ENCODE measurements at places on chromosomes 1 and 21.
A peak's percentile ranks its signal among the peaks of the same experiment; 100 is the strongest.

- DNase-seq = no peak
These were observed 199.1 kb downstream of the DYRK1A start for GRCh38 chr21:37565530-37566223.

GRCh38 chr1:245154429-245155271, at the start of gene KIF26B:
Gene KIF26B, plus strand, starts transcription at chr1:245154985. Its CDS starts 440 bp downstream, at chr1:245155425.
- DNase-seq = peak; percentile 54

- peak; percentile 26 for DNase-seq
These were observed 50.3 kb downstream of the CDC7 start for GRCh38 chr1:91550961-91551360.

DNA sequence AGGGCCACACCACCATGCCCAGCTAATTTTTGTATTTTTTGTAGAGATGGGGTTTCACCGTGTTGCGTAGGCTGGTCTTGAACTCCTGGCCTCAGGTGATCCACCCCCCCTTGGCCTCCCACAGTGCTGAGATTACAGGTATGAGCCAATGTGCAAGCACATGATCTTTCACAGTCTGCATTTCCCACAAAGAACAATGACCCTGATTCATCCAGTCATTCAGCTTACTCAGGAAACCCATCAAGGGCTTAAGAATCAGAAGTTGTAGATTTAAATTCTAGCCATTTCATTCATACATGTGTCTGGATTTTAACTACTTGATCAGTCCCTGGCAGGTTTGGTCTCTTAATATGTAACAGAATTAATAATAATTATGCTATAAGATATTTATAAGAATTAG, 2065.7 kb downstream of the MRPL39 start:
- no peak for DNase-seq

DNA sequence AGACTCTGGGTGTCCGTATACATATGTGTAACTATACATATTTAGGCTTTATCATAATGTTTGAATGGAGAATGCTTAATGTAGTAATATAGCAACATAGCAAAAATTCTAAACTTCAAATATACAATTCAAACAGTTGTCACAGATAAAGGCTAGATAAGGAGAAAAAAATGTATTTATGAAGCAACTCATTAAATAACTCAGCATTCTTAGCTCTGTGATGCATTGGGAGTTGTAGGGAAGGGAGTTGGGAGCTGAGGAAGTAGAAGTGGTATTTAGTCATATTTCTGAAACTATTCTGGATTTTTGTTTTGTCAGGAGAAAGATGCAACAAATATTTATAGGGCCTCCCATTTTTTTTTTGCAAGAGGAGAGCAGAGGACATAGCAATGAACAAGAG, 197.8 kb downstream of the PBX1 start:
- no peak for DNase-seq

DNA sequence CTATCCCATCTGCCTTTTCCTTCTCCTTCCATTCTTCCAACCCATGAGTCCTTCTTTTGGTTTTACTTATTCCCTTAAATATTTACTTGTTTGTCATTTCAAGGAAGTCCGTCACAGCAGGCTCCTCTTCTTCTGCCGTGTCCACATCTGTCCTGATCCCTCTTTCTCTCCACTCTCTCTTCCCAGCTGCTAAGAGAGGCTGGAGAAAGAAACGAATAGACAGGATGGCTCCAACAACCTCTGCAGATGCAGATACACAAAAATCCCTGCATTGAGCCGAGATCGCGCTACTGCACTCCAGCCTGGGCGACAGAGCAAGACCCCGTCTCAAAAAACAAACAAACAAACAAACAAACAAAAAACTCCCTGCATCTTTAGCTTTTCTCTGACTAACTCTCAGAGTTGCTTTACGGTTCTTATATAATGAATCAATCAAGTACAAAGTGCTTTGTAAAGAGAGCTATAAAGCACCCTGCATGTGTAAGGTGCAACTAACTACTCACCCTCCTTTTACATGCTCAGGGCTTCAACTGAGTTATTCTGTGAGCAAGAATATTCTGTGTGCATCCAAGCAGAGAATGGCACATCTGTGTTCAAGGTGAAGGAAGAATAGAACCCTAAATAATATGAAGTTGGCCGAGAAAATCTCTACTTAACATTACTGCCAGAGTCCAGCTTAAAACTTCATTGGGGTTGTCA, 3.8 kb upstream of the SAMD13 start:
- no peak for DNase-seq

- DNase-seq = no peak
These were observed 221.7 kb downstream of the C1orf94 start for GRCh38 chr1:34398241-34398915.

DNA sequence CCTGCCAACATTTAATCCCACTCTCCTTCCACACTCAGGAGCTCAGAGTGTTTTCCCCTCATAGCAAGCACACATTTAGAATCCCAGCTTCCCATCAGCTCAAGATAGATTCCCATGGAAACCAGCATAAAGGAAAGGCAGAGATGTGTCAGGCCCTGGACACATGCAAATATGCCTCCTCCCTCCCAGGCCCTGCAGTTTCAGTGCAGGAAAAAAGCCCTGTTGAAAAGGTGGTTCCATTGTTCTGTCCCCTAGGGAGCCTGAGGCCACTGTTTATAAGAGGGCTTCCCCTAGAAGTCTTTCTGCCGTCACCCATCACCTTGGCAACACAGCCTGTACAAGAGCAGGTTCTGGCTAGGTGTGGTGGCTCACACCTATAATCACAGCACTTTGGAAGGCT, 3.6 kb downstream of the CACNA1S start:
- DNase-seq = peak; percentile 17

- no peak for DNase-seq
These were observed 43.3 kb downstream of the NID1 start for GRCh38 chr1:236021424-236022135.

DNA sequence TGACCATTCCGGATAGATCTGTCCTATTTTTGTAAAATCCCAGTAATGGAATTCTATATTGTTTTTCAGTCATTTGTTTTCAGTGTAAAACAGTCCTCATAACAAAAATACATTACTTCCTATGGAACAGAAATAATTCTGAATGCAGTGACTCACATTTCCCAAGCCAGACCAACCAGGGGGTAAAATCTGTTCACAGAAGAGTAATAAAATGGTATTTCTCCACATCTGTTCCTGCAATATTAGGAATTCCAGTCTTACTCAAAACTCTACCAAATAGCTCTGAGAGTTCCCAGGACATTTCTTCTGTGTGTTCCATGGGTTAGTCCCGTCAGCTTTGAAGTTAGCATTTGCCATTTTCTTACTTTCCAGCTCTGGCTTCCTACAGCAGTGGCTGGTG, 2.6 kb upstream of the DDR2 start:
- no peak for DNase-seq

- DNase-seq = no peak
These were observed 105.9 kb downstream of the RGL1 start for GRCh38 chr1:183910845-183911244.

GRCh38 chr1:41365320-41365633, 4.0 kb downstream of the FOXO6 start:
- no peak for DNase-seq

GRCh38 chr1:24980836-24981630, 51.0 kb upstream of the RUNX3 start:
- no peak for DNase-seq

GRCh38 chr1:49351768-49352167, 575.1 kb upstream of the BEND5 start:
- DNase-seq = no peak

DNA sequence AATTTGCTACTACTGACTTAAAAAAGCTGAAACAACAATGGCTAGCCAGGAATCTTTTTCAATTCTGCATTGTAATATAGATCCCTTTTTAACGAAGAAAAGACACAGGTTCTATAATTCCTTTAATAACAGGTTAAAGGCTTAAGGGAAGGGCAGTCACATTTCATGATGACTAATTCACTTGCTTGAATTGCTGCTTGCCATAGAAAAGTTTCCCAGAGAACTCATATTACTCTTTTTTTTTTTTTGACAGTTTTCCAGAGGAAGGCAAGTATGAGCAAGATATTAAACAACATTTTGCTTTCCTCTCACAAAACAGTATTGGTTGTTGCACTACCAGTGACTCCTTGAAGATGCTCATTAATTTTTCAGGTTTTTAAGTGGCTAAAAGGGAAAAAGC, 60.9 kb downstream of the IL23R start:
- no peak for DNase-seq

DNA sequence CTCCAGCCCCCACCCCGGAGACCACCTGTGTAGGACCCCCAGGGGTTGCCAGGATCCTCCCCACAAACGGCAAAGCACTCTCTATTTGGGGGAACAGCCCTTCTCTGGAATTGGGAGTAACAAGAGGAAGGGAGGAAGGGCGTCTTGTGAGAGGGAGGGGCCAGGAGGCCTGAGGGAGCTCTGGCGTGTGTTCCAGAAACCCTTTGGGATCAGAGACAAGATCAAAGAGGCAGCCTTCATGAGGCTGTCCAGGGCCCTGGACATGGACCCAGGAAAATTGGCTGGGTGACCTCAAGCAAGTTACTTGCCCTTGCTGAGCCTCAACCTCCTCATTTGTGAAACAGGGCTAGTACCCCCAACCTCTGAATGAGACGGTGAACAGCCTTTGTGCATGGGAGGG, 18.1 kb upstream of the ECE1 start:
- DNase-seq = no peak

- no peak for DNase-seq
These were observed 1.6 kb downstream of the TMEM51 start for GRCh38 chr1:15155191-15155590.

DNA sequence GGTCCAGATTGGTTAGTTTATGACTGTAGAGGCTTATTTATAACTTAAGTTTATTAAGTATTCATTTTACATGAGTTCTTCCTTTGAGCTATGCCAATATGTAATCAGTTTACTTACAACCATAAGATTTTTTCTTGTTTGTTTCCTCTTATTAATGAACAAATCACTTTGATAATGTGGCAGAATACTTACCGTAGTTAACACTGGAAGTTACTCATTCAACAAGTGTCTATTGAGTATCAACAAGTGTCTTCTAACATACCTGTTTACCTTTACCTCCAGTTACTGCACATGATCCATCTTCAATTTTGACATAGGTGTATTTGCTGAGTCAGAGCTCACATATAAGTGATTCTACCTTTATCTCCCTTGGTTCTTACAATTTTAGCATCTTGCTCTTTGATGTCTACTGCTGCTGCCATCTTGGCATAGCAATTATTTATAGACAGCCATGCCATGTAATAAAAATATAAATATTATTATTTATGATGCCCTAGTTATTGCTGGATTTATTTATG, 205.7 kb downstream of the NCAM2 start:
- no peak for DNase-seq

- DNase-seq = no peak
These were observed 74.9 kb upstream of the CNIH3 start for GRCh38 chr1:224541072-224541790.

DNA sequence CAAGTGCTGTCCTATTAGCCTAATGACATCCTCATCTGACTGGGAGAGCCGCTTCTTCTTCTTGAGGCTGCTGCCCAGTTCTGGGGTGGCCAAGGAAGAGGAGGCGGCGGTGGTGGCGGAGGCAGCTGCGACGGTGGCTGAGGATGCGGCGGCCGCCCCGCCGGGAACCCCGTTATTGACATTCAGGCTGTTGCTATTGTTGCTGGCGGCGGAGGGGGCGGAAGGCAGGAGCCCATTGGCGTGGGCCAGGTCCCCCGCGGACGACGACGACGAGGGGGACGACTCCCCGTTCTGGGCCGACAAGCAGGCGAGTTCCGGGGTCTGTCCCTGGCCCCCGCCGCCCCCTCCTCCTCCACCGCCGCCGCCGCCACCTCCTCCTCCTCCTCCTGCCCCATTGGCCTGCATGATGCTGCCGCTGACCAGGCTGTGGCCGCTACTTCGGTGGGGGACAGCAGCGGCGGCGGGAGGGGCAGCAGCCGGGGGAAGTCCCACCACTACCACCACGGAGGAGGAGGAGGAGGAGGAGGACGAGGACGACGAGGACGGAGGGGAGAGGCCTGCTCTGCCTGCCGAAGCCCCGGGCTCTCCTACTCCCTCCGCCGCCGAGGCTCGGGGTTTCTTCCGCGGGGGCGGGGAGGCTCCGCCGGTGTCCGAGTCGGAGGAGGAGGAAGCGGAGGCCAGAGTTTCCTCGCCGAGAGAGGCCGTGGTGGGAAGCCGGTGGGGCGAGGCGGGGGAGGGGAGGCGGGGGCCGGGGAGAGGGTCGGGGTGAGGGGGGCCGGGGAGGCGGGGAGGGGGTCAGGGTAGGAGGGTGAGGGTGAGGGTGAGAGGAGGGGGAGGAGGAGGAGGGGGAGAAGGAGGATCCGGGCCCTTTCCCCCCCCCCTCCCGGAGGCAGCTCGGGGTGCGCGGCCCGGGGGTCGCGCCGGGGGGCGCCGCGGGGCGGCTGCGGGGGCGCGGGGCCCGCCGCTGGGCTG, 610 bp downstream of the WDR26 start:
- DNase-seq = peak; percentile 24

GRCh38 chr1:200867018-200867811, 5.6 kb upstream of the GPR25 start:
- DNase-seq = peak; percentile 86

DNA sequence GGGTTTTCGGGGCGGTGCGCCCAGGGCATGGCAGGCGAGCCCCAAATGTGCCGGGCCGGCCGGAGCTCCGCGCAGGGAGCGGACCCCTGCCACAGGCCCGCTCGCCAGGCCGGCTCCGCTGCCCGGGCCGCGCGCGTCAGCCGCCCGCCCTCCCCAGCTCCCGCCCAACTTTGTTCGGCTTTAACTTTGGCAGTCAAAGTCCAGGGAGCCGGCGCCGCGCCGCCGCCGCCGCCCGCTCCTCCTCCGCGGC, 488 bp downstream of the SLC35D1 start:
- DNase-seq = no peak

DNA sequence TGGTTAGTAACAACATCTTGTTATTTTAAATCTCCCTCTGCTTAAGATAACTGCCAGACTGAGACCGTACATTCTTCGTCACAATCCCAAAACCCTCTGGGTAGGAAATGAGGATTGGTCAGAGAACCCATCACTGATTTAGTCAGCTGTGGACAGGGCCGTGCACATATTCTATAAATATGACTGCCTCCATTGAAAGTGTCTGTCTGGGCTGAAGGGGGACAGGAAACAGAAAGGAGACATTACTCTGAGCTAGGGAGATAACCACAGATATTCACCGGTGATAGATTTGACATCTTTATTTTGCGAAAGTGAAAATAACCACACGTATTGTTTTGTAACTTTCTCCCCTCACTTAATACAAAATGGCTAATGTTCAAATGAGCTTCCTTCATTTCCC, 36.9 kb upstream of the ST6GALNAC5 start:
- peak; percentile 49 for DNase-seq

GRCh38 chr1:24742090-24742938, 2.9 kb upstream of the CLIC4 start:
- no peak for DNase-seq

- DNase-seq = peak; percentile 36
These were observed 273.8 kb downstream of the PTBP2 start for GRCh38 chr1:96995351-96995750.

All from GM12865 (cell line).